Left lung (tissue), 14 donors: ENCODE measurements at places on chromosomes 4 and X. TPM values are rescaled to one million over a fixed set of nuclear protein-coding genes. Genes with fewer than 3 reads are reported as not detected.

RPS6KA6 gene
- total RNA-seq = 2.8 TPM

- DNase-seq = no peak
Measured at GRCh38 chrX:34927866-34928265, 14.7 kb upstream of the FAM47B start.

- DNase-seq = no peak
Measured at GRCh38 chr4:75229806-75230570, 284.2 kb downstream of the RCHY1 start.

DNA sequence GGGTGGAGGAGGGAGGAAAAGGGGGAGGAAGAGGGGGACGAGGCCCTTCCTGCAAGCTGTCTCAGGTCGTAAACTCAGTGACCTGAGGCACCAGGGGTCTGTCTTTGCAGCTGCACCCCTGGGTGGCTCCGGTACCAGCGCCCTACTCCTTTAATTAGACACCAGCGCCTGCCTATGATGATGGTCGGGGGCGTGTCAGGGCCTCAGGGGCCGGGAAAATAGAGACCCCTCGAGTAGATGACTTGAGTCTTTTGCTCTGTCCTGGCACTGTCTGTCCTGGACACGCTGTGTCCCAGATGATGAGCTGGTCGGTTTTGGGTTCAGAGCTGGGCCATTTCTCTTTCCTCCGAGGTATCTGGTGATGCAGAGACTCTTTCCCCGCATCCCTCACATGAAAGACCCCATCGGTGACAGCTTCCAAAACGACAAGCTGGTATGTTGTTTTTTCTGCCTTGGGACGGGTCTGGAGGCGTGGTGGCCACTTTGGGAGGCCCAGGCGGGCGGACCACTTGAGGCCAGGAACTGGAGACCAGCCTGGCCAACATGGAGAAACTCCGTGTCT, 11.2 kb downstream of the SLC25A6 start:
- no peak for DNase-seq

DNA sequence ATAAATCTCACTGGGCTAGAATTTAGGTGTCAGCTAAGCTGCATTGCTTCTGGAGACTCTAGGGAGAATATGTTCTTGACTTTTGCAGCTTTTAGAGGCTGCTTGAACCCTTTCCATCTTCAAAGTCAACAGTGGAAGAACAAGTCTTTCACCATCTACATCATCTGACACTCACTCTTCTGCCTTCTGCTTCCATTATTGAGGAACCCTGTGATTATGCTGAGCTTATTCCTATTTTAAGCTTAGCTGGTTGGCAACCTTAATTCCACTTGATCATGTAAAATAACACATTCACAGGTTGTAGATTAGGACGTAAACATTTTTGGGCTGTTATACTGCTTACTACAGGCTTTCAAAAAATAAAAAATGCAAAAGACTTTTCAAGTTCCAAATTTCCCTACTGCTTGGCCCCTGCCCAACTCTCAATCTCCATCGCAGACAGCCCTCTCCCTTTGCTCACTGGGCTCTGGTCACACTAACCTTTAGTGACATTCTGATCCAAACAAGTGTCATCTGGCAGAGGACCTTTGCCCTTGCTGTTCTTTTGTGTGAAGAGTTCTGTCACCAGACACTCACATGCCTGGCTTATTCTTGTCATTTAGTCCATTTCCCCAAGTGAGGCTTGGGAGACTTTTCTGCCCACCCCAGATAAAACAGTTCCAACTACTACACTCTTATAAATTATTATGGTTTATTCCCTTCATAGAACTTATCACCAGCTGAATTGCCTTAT, 1056.0 kb downstream of the STIM2 start:
- no peak for DNase-seq

CPE gene
- total RNA-seq = 24.5 TPM

DNA sequence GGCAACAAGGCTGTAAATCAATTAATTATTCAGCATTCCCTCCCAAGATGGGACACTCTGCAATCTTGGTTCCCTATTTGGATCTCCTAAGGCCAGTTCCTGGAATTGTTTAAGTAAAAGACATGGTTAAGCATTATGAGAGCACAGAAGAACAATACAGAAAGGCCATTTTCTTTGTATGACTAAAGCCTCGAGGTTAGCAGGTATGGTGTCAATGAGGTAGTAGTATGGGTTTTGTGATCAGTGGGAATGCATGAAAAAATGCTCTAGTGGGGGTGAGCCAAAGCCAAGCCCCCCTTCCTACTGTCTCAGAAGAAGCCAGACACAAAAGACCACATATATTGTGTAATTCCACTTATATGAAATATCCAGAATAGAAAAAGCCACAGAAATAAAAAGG, 61.7 kb upstream of the S100G start:
- DNase-seq = no peak

GRCh38 chr4:165297626-165298025, 29.8 kb upstream of the MSMO1 start:
- no peak for DNase-seq

DNA sequence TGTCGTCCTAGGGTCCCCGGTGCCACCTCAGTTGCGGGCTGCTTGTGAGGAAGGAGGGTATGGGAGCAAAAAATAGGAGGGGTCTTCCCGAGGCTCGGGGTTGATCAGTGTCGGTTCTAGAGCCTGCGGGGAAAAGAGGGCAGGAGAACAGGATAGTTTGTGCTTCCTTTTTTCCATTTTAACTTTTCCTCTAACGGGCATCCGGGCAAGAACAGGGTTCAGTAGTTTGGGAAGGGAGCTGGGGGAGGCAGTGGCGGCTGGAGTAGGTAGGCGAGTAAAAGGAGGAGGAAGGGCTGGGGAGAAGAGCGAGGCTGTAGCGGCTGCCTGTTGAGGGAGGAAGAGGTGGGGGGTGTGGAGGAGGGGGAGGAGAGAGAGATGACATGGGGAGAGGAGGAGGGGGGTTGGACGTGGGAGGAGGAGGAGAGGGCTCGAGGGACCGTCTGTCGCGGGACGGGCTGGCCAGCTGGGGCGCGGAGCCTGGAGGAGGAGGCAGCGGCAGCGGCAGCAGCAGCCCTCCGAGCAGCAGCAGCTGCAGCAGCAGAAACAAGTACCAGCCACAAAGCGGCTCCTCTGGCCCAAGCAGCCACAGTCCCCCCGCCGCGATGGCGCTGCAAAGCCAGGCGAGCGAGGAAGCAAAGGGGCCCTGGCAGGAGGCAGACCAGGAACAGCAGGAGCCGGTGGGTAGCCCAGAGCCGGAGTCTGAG, at the start of gene SLC16A2:
Gene SLC16A2, plus strand, starts transcription at position 458 of the 704 bp plus-strand sequence. Its CDS starts 145 bp downstream, at position 603.
- DNase-seq = peak; percentile 68

GRCh38 chr4:15451181-15451865, 18.4 kb upstream of the CC2D2A start:
- no peak for DNase-seq

- DNase-seq = no peak
Measured at GRCh38 chr4:26503844-26504243, 13.6 kb upstream of the CCKAR start.

- no peak for DNase-seq
Measured at GRCh38 chr4:173256825-173257224, 77.3 kb downstream of the HMGB2 start.

DNA sequence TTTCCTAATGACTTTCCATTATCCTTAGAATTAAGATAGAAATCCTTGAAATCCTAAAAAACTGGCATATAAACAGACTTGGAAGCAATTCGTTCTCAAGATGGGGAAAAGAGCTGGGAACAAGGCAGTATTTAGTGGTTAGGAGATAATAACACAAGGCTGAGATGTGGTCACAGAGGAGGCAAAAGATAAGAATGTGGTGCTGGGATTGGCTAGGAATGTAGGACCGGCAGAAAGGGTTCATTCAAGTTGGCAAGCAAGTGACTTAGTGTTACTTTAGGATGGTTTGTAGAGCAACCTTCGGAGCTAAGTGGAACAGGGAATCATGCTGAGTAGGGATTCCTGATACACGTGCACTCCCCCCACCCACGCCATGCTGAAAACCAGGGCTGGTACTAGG, 121.9 kb upstream of the RPS6KA3 start:
- no peak for DNase-seq

DNA sequence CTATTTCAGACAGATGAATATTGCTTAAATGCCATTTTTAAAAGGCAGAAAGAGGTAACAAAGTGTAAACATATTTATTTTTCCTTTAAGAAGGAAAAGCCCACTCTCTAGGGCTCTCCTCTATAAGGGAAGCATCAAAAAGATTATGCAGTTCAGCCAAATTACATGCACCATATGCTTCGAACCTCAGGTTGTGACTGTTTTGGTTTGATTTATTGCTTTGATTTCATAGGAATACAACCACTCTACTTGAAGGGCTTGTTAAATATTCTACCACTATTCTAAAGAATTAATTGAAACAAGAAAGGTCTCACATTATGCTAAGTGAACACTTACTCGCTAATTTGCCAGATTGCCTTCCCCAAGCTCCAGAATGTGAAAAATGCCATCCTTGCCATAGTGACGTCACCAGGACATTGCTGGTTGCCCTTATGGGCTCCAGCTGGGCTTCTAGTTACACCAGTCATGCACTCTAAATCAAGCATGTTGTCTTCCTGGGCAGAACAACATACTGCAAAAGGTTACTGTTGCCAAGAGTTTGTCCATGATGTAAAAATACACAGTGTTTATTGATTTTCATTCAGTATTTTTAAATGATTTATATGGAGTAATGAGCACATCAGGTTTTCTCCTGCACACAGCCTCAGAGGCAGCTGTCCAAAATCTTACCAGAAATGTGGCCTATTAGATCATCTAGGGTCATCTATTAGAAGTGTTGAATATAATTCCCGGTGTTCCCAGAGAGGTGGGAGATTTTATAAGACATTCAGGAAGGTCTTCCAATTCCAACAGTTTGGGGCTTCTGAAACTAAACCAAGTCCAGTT, 164.4 kb upstream of the RAPGEF2 start:
- no peak for DNase-seq

DNA sequence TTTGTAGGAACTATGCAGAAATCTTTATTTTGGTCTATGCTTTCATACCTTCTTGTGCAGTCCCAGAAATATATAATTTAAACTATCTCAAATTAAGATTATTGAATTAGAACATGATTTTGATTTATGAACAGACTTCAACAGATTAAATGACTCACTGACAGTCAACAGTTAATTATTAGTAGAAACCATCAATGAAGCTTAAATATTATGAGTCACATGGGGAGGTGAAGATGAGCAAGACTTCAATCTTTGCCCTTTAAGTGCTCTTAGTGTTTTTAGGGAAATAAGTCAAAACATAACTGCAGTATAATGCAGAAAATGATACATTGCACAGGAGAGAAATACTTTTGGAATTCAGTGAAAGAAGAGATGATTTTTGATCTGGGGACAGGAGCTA, 81.5 kb upstream of the BMP3 start:
- DNase-seq = no peak

GRCh38 chrX:150941580-150941979, 41.6 kb upstream of the HMGB3 start:
- DNase-seq = no peak

- DNase-seq = no peak
Measured at GRCh38 chr4:77132652-77133312, 24.2 kb upstream of the CCNG2 start.

OCIAD1 gene
- total RNA-seq = 120 TPM

- DNase-seq = no peak
Measured at GRCh38 chr4:52588097-52588496, 71.0 kb downstream of the USP46 start.

- DNase-seq = no peak
Measured at GRCh38 chr4:40536032-40536431, 93.6 kb downstream of the RBM47 start.

GRCh38 chr4:147093206-147093605, 147.5 kb upstream of the TTC29 start:
- no peak for DNase-seq

DNA sequence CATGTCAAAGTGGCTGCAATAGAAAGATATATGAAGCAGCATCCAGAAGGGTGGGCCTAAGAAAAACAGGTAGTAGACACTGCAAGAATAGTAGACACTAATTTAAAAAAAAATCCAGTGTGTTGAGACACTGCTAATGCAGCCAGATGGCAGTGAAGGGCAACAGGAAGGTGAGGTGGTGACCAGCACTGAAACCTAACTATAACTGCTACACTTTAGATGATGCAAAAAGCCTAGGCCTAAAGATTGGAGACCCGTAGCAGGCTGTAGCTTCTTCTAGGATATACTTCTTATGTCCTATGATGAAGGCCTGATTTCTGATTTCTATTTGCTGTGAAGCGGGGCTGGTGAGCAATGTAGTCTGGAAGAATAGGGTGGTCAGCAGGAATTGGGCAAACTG, 38.7 kb upstream of the SH3KBP1 start:
- no peak for DNase-seq

- DNase-seq = no peak
Measured at GRCh38 chrX:9482408-9482807, 17.6 kb downstream of the TBL1X start.

- DNase-seq = no peak
Measured at GRCh38 chr4:7630568-7631287, 196.0 kb upstream of the PSAPL1 start.

DNA sequence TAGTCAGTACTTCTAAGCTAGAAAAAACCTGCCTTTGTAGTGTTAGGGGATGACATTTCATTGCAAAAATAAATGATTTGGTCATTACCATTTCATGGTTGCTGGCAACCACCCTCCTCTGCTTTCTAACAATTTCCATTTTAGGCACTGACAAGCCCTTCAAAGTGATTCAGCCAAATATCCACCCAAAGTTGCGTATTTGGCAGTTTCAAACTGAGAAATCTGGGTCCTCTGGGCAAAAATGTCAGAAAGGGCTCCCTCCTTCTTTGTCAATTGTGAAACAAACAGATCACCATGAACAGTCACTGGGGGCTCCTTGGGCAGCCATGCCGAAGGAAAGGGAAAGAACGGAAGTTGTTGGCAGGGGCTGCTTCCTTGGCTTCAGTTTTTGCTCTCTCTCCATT, 33.0 kb downstream of the PLAC1 start:
- DNase-seq = no peak

DNA sequence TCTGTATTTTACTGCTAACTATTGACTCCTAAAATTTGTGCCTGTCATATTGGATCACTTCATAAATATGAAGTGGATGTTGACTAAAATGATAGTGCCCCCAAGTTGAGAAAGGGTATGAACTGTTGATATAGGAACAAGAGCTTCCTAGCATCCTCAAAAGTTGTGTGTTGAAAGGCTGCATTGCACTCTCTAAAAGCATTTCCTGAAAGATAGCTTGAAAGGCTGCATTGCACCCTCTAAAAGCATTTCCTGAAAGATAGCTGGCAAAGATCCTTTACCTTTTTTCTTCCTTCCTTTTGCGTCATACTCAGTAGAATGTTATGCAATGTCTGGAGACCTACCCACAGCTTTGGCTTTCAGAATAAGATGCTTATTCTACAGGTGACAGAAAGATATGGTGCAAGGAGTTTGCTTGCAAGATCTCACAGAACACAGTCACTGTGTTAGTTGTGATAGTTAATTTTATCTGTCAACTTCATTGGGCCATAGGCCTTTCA, 274.6 kb upstream of the GALNTL6 start:
- no peak for DNase-seq

VSIG1 gene
- 12.8 TPM for total RNA-seq
